Ureter (tissue), 1 donor: ENCODE measurements at places on chromosomes 6 and 20. TPM values are rescaled to one million over a fixed set of nuclear protein-coding genes. Genes with fewer than 3 reads are reported as not detected.

Gene PRL
- total RNA-seq = not detected

Gene PRDM13
- total RNA-seq = not detected

Gene EYS
- not detected for total RNA-seq

Gene CAPN11
- total RNA-seq = 2.1 TPM

Gene TRIM31
- total RNA-seq = 0.78 TPM

Gene FAM83D
- 1.5 TPM for total RNA-seq

Gene ZC3H12D
- 2.4 TPM for total RNA-seq

Gene THBS2
- 65.8 TPM for total RNA-seq

Gene RAET1G
- total RNA-seq = 5.2 TPM

Gene MYLK2
- not detected for total RNA-seq

Gene TSPO2
- total RNA-seq = not detected

Gene TMEM217
- total RNA-seq = 1.2 TPM

Gene TGM2
- total RNA-seq = 143 TPM

Gene EDN1
- total RNA-seq = 4.3 TPM

Gene C6orf52
- total RNA-seq = 1.8 TPM

Gene ZSWIM3
- 4.1 TPM for total RNA-seq
